ENCODE measurements at places on chromosomes 3 and 15. TPM values are rescaled to one million over a fixed set of nuclear protein-coding genes. Genes with fewer than 3 reads are reported as not detected.

The NMB gene
- 6.7 TPM for total RNA-seq

The ST8SIA2 gene
- 12.1 TPM for total RNA-seq

The ARPP21 gene
- 0.67 TPM for total RNA-seq

The SERPINI1 gene
- 6.1 TPM for total RNA-seq

The ATP2C1 gene
- total RNA-seq, result 88.8 TPM

The IMPG2 gene
- 0.59 TPM for total RNA-seq

The ZWILCH gene
- total RNA-seq, result 14.0 TPM

The TM4SF18 gene
- 0.14 TPM for total RNA-seq

The DYNLT2B gene
- 17.6 TPM for total RNA-seq

The CAMK2N2 gene
- 0.16 TPM for total RNA-seq

The MAP2K5 gene
- total RNA-seq, result 29.8 TPM

The ANKRD34C gene
- not detected for total RNA-seq

The IFT80 gene
- total RNA-seq, result 35.2 TPM

The PEX5L gene
- total RNA-seq, result 0.32 TPM

The GATA2 gene
- total RNA-seq, result 53.2 TPM

The ELL3 gene
- total RNA-seq, result 0.69 TPM

The ECE2 gene
- not detected for total RNA-seq

The CFAP91 gene
- 10.9 TPM for total RNA-seq

The ABHD6 gene
- 4.9 TPM for total RNA-seq

The CAMP gene
- total RNA-seq, result not detected

The CCDC13 gene
- total RNA-seq, result 0.90 TPM

The ALCAM gene
- total RNA-seq, result 90.3 TPM

The SKOR1 gene
- total RNA-seq, result 1.1 TPM

The HPS3 gene
- 30.8 TPM for total RNA-seq

The C3orf85 gene
- total RNA-seq, result not detected

The TRA2B gene
- 222 TPM for total RNA-seq

The TMC3 gene
- 0.05 TPM for total RNA-seq

The SUCNR1 gene
- total RNA-seq, result 0.18 TPM

The LINGO1 gene
- total RNA-seq, result 16.5 TPM

The TTLL13 gene
- total RNA-seq, result 0.47 TPM

The FMN1 gene
- total RNA-seq, result 1.6 TPM

The FBXW12 gene
- total RNA-seq, result 0.51 TPM

The KAT2B gene
- total RNA-seq, result 6.2 TPM

The LRRC34 gene
- total RNA-seq, result 5.3 TPM

The TEX55 gene
- not detected for total RNA-seq

The C3orf33 gene
- total RNA-seq, result 6.5 TPM

The CKMT1A gene
- not detected for total RNA-seq

The OCA2 gene
- 1.5 TPM for total RNA-seq

The KLHL40 gene
- not detected for total RNA-seq

The CNOT10 gene
- 48.7 TPM for total RNA-seq

The PAK2 gene
- 52.0 TPM for total RNA-seq

The CHMP2B gene
- total RNA-seq, result 27.4 TPM

The LYZL4 gene
- total RNA-seq, result not detected

The SETD5 gene
- 247 TPM for total RNA-seq

The FANCD2OS gene
- not detected for total RNA-seq

The CFAP100 gene
- not detected for total RNA-seq

The MUSTN1 gene
- not detected for total RNA-seq

The NFKBIZ gene
- 134 TPM for total RNA-seq

The GRM7 gene
- 0.69 TPM for total RNA-seq

The KNG1 gene
- not detected for total RNA-seq

The DCLK3 gene
- total RNA-seq, result 0.07 TPM
